GM04504 (cell line): ENCODE measurements at places on chromosomes 5 and 9.

DNA sequence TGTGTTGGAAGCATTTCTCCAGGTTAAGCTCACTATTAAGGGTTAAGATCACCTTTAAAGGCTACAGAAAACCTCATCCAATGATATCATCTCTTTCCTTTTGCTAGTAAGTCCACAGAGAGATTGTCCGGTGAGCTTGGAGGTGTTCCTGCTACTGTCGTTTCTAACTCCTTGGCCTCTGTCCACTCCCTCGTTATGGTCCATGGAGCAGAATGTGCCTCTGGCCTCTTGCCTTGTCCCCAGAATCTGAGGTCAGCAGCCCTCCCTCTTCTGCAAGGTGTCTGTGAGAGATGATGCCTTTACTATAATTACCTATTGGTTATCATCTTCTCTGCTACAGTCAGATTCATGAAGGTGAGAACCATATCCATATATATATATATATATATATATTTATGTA lies 15.0 kb downstream of the ORM2 start:
- no peak for DNase-seq

GRCh38 chr5:142280066-142281007 lies 44.5 kb downstream of the SPRY4 start:
- DNase-seq = no peak

- DNase-seq = no peak
These were observed 51.8 kb downstream of the BASP1 start for GRCh38 chr5:17269201-17269600.

DNA sequence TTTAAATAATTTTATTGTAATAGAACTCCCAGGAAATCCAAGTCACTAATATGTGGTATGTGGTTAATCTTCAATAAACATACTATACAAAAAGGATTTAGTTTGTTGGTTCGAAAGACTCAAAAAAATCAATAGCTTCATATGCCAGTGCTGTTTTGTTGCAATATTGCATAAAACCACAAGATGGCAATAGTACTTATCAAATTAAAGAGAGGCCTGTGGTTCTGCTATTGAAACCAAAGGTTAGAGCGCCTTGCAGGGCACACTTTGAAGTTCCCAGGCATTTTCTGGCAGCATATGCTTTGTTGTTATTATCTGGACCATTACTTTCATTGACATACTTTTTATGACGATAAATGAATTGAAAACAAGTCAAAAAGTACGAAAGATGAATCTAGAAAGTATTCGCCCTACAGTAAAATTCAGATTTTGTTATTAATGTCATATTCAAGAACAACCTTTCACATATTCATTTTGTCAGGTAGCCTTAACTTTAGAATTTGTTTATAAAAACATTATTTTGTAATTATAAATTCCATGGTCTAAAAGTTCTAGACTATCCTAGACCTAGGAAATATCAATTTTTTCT lies 316.3 kb downstream of the MCTP1 start:
- DNase-seq = peak; percentile 24

GRCh38 chr5:148957591-148958202 lies 105.2 kb downstream of the SH3TC2 start:
- DNase-seq = no peak

DNA sequence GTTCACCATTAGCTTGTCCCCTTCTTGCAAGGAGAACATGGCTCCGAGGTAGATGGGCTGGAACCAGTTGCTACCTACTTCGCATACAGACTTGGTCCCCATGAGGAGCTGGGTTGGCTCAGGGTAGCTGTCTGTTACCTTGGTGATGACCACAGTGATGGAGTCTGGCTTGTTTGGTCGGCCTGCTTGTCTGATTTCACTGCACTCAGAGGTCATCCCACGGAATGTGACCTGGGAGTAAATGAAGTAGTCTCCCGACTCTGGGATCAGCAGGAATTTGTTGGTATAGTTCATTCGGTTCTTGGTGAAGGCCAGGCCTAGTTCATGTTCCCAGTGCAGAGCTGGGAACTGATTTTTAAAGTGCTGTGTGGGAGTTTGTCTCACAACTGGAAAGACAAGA lies 15.3 kb downstream of the TNFSF15 start:
- no peak for DNase-seq

- DNase-seq = no peak
These were observed 282.1 kb downstream of the RFX3 start for GRCh38 chr9:3243683-3244082.

GRCh38 chr9:3359048-3359692 lies 166.6 kb downstream of the RFX3 start:
- no peak for DNase-seq

DNA sequence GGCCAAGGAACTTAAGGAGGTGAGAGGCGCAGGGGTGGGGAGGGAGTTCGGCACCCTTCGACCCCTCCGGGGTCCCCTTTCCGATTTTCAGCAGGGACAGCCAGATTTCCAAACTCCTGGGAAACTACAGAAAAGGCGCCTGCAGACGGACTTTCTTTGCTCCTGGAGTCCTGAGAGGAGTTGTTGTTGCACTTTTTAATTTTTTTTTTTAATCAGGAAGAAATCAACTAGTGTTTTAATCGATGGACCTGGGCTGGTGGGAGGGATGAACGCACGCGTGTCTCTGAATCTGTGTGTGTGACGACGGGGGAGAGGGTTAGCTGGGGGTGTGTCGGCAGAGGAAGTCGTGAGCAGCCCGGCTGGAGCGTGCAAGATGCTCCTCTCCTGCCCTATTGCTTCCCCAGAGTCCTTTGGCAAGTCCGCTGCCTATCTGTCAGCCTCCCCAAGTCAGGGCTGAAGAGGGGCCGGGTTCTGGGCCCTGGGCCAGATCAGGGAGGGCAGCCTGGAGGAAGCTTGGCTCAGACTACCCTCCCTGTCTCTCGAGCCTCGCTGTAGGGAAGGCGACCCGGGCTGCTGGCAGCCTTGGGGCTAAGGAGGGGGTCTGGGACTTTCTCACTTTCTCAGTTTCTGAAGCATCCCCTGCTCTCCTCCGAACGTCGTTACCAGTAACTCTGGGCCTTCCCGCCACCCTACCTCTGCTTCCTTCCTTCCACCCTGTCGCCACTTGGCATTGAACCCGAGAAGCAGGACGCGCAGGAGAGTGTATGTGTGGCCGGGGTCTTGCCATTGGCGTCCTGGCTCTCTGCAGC lies 731 bp downstream of the PRR16 start:
- DNase-seq = peak; percentile 46

GRCh38 chr5:146047396-146047795 lies 58.0 kb downstream of the PLAC8L1 start:
- no peak for DNase-seq

GRCh38 chr5:5306696-5307095 lies 115.8 kb upstream of the ICE1 start:
- DNase-seq = peak; percentile 35

GRCh38 chr9:6884990-6885389 lies 127.2 kb downstream of the KDM4C start:
- DNase-seq = no peak

DNA sequence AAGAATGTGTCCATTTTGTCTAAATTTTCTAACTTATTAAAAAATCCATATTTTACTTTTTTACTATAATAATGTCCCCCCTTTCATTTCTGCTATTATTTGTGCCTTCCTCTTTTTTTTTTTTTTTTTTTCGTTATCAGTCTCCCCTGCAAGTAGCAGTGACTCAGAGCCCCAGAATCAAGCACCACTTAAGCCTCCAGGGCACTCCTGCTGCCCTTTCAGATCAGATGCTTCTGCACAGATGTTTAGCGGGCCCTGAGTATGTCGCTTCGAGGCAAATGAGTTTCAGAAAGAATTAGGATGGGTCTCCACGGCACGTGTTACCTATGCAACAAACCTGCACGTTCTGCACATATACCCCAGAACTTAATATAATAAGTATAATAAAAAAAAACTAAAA lies 11.7 kb downstream of the MED7 start:
- DNase-seq = no peak

GRCh38 chr9:82677086-82677485 lies 385.9 kb downstream of the RASEF start:
- no peak for DNase-seq
